ENCODE measurements at places on chromosomes 3 and 15.
A peak's percentile ranks its signal among the peaks of the same experiment; 100 is the strongest.

GRCh38 chr15:53739187-53739586, 20.3 kb downstream of the WDR72 start:
- no peak for DNase-seq

DNA sequence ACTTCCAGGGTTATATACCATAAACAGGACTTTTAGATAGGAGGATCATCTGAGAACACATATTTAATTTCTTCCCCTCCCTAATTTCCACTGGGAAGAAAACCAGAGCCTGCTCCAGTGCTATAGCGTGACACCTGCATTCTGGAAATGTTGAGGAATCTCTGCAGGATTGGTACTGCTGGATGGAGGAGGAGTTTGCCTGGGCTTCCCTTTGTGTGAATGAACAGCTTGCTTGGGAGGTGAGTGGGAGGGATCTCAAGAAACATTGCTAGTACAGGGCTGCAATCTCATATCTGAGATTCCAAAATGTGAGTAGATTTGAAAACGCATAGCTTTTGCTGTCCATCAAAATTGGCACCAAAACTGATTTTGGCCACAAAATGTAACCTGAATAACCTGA, 295.9 kb upstream of the RGMA start:
- no peak for DNase-seq

GRCh38 chr3:50436114-50436674, 67.2 kb downstream of the CACNA2D2 start:
- DNase-seq = peak; percentile 2

DNA sequence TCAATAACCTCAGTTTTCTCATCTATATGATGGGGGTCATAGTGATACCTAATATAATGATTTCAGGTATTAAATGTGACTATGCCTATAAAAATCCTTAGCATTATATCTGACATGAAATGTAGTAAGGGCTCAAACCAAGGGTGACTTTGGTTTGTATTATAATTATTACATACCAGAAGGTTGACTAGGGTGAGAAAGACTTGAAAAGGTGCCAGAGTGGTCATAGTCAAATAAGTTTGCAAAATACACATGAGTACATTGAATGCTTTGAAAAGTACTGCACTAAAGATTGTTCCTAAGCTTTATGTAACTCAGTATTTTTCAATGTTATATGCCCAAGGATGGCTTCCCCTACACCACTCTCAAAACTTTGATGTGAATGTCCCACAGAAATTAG, 297.2 kb downstream of the ARPP21 start:
- DNase-seq = no peak

- DNase-seq = peak; percentile 53
These were observed 87.0 kb upstream of the ALDH1L1 start for GRCh38 chr3:126267169-126267975.

DNA sequence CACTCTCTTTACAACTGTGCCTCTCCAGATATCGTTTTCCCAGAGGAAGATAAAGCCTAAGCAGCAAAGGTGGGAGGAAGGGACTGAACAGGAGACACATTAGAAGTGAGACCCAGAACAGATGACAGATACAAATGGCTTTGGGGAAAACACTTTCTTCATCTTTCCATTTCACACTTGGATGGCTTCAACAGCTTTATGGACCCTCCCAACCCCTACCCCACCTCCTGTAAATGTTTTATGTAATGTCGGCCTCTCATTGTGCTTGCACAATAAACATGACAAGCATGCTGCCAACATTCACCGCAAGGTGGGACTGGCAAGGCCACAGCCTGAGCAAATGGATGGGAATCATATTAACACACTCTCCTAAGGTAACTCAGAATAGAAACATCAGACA, 1088.6 kb downstream of the TUSC7 start:
- DNase-seq = no peak

DNA sequence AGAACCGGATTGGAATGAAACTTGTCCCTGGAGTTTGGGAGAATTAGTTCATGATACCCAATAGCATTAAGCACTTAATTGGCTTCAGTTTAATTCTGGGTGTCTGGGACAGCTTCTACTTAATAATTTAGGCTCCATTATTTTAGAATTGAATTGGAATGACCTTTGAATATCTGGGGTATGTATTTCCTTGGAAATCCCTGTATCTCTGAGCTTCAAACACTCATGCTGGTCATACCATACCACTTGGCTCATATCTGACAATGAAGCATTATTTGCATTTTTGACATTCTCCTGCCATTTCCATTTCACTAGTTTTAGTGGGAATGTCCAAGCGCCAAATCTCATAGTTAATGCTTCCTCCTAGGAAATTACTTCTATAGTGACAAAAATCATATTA, 393.1 kb downstream of the DIPK2A start:
- DNase-seq = no peak

DNA sequence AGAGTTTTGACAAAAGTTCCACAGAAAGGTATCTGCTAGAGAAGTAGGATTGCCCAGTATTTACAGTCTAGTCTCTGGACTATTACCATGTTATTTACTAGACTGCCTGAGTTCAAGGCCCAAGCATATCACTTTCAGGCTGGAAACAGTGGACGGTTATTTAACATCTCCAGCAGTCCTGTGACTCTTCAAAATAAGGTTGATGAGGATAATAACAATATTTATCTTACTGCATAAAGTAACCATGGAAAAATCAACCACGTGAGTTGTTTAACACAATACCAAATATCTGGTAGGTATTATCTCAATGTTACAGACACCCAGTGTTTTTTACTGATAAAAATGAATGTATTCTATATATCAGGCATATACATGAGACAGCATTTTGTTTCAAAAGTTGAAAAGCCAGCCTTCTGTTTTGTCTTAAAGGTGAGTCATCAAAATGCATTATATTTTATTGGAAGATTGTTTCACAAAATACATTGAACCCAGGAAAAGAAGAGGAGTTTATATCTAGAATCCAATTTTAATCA, 535.8 kb downstream of the TBL1XR1 start:
- no peak for DNase-seq

- DNase-seq = no peak
These were observed 144.4 kb downstream of the MYLK start for GRCh38 chr3:123739754-123740153.

DNA sequence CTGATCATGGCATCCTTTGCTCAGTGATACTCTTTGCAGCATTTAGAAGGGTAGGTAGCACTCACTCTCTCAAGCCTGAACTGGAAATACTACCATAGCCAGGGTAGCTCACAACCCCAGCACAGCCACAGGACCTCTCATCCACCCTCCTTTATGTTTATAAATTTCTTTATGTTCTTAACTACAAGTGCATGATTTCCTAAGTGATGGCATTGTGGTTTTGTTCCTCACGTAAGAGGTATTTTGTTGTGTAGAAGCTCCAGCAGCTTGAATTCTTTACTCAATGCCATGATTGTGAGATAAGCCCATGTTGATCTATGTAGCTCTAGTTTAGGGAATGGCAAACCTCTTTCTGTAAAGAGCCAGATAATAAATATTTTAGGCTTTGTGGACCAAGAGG, 7.9 kb upstream of the RTP3 start:
- DNase-seq = no peak

- DNase-seq = no peak
These were observed 399.9 kb downstream of the LRTM1 start for GRCh38 chr3:54527953-54528352.

- DNase-seq = no peak
These were observed 498 bp upstream of the SEMA4B start for GRCh38 chr15:90200534-90201129.

- DNase-seq = no peak
These were observed 11.6 kb downstream of the TSEN2 start for GRCh38 chr3:12495749-12496452.

GRCh38 chr15:47987461-47987860, 133.3 kb upstream of the SLC24A5 start:
- no peak for DNase-seq

- no peak for DNase-seq
These were observed 146.4 kb downstream of the IGF1R start for GRCh38 chr15:98794748-98795147.

DNA sequence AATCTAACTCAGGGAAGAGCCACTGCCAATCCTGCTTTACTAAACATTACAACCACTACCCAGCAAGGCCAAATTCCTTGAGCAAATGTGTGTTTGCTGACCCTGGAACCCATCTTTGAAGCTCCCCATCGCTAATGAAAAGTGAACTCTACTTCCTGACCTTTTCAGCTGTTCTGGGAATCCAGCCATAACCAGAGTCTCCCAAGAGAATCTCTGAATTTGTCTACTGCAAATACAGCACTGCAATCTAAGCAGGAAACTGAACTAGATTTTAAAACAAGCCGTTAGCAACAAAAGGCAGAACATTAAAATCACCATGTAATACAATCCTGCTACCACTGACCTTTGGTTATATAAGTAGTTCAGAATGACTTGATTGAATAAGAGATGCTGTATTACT, 309.2 kb downstream of the MAGI1 start:
- DNase-seq = no peak

DNA sequence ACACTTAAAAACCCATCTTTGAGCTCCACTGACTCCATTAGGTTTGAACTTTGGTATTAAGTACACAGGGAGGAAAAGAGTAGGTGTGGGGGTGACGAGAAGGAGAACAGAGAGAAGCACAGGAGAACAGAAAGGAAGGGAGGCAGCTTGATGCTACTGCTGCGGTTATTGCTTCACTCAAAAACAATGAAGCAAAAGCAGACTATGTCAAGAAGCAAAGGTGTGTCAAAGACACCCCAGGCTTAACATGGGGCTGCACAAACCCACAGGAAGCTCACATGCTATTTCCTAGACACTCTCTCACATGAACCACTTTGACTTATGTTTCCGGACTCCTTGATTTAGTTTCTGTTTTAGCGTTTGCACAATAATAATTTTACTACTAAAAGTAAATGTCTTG, 961.0 kb upstream of the CFAP20DC start:
- no peak for DNase-seq

GRCh38 chr15:36106640-36107335, 472.6 kb upstream of the CDIN1 start:
- DNase-seq = no peak

GRCh38 chr3:16739541-16740105, 134.4 kb upstream of the DAZL start:
- no peak for DNase-seq

DNA sequence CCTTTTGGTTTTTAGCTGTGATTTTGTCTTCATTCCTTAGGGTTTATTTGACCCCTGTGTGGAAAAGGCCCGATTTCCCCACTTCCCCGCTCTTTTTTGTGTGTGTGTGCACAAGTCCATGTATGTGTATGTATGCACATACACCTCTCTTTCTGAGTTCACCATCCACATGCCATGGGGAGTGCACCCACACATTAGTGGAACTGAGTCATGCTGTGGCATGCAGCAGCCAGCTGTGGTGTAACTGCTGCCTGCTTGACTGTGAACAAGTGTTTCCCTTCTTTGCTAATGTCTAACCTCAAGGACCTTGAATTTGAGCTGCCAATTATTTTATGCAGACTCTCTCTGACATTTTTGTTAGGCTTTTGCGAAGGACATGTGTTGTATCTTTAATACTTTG, 434.9 kb upstream of the TPM1 start:
- DNase-seq = no peak

DNA sequence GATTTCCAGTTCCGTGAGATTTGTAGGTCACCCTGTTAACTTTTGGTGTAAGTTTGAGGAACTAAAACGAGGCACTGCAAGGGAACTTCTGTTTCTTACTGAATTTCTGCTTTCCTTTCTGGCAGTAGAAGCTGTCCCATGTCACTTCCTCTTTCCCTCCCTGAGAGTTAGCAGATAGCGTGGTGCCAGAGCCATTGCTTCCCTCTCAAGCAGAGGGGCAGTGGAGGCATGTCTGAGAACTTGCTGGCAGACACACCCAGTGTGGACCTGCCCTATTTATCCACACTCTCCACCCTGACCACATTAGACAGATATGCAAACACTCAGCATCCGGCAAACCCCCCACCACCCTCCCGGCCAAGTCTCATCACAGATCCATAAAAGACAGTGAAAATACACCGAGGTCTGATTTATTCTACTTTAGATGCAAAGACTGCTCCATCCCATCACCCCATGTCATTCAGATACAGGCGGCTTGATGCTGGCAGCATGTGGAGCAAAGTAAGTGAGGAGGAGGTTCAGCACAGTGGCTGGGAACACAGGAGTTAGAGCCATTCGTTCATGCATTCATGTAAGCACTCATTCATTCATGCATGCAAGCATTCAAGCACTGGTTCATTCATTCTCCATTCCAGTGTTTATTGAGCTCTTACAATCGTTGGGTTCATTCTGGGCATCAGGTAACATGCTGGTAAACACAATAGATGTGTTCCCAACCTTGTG, 324.7 kb downstream of the SHQ1 start:
- DNase-seq = peak; percentile 46

- DNase-seq = no peak
These were observed 4.4 kb upstream of the COL8A1 start for GRCh38 chr3:99633887-99634558.

GRCh38 chr3:178749471-178749870, 213.2 kb downstream of the KCNMB2 start:
- DNase-seq = no peak

- DNase-seq = peak; percentile 81
These were observed 89.7 kb downstream of the AQP9 start for GRCh38 chr15:58227706-58228543.

DNA sequence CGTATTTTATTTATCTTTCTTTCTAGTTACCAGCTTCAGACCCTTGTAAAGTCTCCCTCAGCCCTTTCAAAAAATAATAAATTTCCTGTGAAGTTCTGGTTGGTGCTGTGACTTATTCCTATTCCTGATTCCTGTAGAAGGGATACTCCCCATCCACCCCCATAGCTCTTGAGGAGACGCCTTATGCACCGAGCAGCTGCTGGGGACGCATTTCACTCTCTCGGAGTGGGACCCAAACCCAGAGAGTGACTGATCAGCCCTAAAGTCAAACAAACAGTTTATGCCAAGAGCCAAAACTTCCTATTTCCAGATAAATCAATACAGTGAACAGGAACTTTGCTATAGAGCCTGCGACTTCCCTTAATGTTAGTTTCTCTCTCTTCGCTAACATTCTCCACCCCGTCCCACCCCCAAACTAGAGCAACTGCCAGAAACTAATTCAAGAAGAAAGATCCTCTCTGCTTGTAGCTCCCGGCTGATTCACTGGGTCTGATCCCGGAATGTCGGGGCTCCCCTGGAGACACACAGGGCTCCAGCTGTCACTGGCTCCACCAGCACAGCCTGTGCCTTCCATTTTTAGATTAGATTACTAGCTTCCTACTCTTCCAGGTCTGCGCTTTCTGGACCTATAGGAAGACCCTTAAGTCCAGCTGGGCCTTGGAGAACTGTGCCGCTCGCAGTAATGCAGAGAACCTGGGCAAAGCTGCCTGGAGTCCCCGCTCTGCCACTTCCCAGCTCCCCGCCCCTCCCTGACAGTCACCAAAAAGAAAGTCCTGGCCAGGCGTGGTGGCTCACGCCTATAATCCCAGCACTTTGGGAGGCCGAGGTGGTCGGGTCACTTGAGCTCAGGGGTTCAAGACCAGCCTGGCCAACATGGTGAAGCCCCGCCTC, 45.2 kb downstream of the KLHL25 start:
- no peak for DNase-seq

DNA sequence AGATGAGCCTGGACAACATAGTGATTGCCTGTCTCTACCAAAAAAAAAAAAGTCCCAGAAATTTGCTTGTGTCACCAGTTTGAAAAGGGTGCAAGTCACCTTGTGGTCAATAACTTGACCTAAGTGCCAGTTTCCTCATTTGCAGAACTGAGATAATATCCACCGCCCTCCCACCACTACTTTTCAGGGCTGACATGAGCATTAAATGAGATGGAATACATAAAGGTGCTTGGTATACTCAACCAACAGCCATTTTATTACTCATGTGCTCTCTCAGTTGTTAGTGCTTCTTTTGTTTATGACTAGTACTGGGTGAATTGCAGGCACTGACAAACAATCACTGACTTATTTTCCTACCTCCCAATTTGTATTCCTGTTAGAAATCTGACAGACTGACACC, 340.5 kb upstream of the SATB1 start:
- no peak for DNase-seq

Data from LoVo (cell line).